Mesenteric fat pad (tissue), 1 donor: ENCODE measurements at places on chromosomes 11 and 22. TPM values are rescaled to one million over a fixed set of nuclear protein-coding genes. Genes with fewer than 3 reads are reported as not detected.

ANGPTL5 gene
- 0.58 TPM for total RNA-seq

TSGA10IP gene
- not detected for total RNA-seq

CCDC73 gene
- total RNA-seq: not detected

NLRP10 gene
- total RNA-seq: not detected

PANX1 gene
- 30.5 TPM for total RNA-seq

ARFIP2 gene
- 41.5 TPM for total RNA-seq

NTM gene
- total RNA-seq: 2.9 TPM

TRIM6 gene
- total RNA-seq: 1.4 TPM

CREB3L1 gene
- total RNA-seq: 8.4 TPM

MS4A15 gene
- total RNA-seq: not detected

OR2AG1 gene
- not detected for total RNA-seq

EHF gene
- total RNA-seq: 0.22 TPM

BUD13 gene
- total RNA-seq: 13.4 TPM

MAML2 gene
- 19.9 TPM for total RNA-seq

MMP7 gene
- 2.5 TPM for total RNA-seq

SNRPD3 gene
- total RNA-seq: 51.5 TPM

ATP6V1E1 gene
- total RNA-seq: 122 TPM

INS gene
- total RNA-seq: 0.74 TPM
